Kidney (tissue), 22 donors: ENCODE measurements at places on chromosomes 3 and 15.

DNA sequence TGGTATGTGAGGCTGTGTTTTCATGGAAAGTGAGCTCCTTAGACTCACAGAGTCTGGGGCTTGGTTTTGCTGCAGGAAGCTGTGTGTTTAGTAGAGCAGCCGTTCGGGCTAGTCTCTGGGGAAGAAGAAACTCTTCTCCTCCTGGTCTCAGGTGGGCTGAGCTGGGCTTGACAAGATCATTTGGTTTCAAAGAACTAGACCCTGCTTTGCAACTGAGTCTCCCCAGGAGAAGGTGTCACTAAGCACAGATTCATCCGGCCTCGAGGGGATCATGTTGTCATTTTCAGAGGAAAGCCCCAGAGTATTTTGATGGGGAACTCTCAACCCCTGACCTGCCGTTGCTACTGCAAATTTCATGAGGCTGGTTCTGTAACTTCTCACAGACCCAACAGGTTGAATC is 188.5 kb downstream of the FAM43A start:
- no peak for DNase-seq

GRCh38 chr15:29410338-29410737 is 140.7 kb upstream of the NSMCE3 start:
- no peak for DNase-seq

- no peak for DNase-seq
Measured at GRCh38 chr3:43874290-43874689, 183.6 kb downstream of the ABHD5 start.

GRCh38 chr3:124926426-124927101 is 8.0 kb downstream of the MUC13 start:
- no peak for DNase-seq

GRCh38 chr3:150458001-150458400 is 49.9 kb downstream of the TSC22D2 start:
- DNase-seq = peak; percentile 24

- DNase-seq = peak; percentile 83
Measured at GRCh38 chr3:8070011-8070410, 431.6 kb upstream of the LMCD1 start.

DNA sequence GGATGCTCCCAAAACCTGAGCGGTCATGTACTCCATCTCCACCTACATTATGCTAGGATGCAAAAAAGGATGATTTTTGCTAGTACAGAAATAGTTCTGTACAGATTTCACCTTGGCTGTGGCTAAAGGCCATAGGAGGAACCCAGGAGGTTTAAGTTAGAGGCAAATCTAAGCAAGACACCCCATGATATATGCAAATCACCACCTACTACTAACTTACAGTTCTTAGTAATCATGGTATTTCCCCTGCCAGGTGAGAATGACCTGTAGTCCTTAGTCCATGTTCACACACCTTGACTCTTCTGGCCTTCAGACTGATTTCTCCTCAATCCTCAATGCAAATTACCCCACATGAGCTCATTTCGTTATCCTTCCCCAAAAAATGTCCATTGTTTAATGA is 154.2 kb downstream of the IMPG2 start:
- no peak for DNase-seq

- DNase-seq = no peak
Measured at GRCh38 chr3:114356066-114356465, 62.2 kb downstream of the TIGIT start.

DNA sequence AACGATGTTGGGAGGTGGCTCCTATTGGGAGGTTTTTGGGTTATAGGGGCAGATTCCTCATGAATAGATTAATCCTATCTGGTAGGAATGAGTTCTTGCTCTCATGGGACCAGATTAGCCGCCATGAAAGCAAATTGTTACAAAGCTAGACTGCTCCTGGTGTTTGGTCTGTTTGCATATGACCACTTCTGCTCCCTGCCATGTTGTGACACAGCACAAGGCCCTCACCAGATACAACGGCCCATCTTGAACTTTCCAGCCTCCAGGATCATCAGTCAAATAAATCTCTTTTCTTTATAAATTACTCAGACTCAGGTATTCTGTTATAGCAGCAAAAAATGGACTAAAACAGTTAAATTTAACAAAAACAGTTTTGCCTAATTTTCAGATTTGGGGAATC is 34.4 kb downstream of the TRIM42 start:
- no peak for DNase-seq

- no peak for DNase-seq
Measured at GRCh38 chr3:161231861-161232260, 10.8 kb downstream of the NMD3 start.

DNA sequence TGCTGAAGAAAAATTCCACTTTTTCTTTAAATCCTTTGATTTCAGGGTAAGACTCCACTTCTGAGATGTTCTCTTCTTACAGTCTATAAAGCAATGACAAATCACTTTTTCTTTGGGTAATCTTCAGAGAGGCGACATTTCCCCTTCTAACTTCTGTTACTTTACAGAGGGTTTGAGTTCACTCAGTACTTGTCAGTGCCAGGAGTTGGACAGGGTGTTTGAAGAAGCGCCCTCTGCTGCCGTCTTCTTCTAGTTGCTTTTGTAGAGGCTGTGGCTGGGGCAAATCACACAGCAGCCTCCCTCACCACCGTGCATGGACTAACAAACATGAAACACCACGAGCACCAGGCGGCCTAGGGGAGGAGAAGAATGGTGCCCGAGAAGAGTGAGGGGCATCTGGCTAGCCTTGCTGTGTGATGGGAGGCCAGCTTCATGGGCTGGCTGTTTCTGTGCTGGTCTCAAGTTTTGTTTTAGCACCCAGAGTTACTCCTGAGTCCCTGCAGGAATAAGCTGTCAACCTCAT is at the start of gene CD80:
TSS of gene CD80 (minus strand) at position 174 of the 523 bp plus-strand sequence. CDS start 1,886 bp downstream, outside the sequence.
- peak; percentile 23 for DNase-seq

GRCh38 chr3:149080699-149081091 is 5.6 kb downstream of the HLTF start:
- no peak for DNase-seq
